Astrocyte of the hippocampus (primary cell): ENCODE measurements at places on chromosomes 3 and 15.
A peak's percentile ranks its signal among the peaks of the same experiment; 100 is the strongest.

DNA sequence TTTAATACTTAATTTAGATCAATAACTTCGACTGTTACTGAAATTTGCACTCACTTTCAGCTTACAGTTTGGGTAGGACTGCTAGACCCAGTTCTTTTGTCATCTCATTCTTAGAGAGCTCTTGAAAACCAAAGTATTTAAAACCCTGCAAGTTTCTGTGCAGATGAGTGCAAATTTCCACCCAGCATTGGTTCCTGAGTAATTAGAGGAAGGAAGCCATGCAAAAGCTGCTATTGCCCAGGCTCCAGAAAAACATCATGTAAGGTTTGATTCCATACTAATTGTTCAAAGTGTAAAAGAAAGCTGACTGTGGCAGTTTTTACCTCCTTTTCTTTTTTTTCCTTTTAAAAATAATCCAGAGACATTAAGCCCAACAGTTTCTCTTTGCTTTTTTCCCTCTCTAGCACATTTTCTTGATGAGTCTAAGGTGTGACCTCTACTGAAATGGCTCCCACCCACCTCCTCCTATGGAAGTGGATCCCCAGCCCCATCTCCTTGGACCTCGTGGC lies 30.3 kb downstream of the ABHD2 start:
- DNase-seq: no peak

- no peak for DNase-seq
Observed at GRCh38 chr15:47990821-47991220, 130.0 kb upstream of the SLC24A5 start.

DNA sequence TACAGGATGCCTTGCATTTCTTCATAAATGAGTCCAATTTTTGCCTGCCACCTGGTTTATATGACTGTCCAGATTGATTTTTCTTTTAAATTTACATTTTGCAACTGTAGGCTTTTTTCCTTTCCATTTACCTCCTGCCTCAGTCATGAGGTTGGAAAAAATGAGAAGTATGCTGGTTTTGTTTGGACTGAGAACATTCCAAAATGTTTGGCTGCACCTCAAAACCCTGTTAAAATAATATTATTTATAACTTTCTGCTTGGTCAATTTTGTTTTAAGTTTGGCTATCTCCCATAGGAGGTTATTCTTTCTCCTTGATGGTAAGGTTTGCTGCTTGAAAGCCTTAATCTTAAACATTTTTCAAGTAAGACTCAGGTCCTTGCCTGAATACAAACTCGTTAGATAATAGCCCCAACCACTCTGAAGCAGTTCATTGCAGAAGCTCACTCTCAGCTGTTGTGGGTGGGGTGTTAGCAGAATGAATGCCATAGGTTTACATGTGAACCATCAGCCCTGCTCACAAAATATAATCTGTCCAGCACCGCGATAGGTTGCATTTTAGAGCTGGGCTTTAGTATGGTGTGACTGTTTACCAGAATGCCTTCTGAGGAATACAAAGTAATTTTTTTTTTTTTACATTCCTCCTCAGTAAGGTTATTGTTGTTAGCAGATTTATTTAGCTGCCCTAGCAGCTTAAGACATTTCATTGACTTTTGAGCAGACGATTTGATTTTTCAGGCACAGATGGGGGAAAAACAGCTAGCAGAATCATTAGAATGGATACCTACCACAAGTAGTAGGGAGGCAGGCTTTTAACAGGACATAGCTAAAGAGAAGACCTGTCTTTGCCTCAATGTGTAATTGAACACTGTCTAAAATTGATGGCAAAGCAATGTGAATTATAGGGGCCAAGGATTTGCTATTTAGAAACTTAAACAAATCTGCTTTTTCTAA lies 630.8 kb upstream of the KCNMB2 start:
- peak; percentile 90 for DNase-seq

DNA sequence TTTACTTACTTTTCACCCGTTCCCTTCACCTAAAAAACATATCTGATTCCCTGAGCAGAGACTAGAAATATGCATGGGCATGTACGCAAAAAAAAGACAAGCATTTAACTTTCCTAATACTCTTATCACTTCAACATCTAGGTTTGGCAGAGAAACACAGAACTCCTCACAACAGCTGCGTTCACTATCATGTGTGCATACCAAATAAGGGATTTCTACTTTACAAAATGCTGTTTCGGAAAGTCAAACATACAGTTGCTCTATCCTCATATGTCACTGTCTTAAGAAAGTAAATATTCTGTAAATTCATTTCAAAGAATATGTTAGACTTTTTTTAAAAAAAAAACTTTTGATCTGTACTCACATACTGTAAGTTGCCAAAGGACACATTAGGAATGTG lies 65.1 kb upstream of the CBLB start:
- DNase-seq: no peak

DNA sequence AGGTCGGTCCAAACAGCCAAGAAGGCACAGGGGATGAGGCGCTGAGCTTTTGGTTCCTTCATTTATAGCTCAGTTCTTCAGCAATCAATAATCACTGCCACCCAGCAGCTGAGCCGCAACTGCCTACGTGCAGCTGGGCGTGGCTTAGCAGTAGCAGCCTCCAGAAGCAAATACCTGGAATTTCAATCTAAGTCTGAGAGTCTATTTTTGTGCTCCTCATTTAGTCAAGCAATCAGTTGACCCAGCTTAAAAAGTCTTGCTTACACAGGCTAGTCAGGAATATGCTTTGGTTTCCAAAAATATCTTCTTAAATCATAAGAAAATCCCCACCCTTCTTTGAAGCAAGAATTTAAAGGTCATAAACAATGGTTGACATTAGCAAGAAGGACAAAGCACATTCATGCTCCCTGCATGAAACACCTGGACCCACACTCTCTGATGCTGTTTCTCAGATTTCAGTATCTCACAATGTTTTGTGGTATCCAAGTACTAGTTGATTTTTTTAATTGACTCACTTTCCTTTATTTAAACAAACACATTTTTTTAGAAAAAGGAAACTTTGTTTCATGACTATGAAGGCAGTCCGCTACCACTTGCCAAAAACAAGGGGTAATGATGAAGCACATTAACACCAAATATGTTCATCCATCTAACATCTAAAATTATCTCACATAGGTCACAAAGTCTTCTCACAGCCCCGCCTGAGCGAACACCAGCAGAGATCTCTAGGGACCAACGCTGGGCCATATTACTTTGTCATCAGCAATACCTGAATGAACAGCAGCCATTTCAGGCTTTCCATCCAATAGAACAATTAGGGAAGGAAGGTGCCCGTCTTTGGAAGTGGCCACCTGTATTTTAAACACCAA lies 106.1 kb downstream of the OXNAD1 start:
- peak; percentile 12 for DNase-seq

DNA sequence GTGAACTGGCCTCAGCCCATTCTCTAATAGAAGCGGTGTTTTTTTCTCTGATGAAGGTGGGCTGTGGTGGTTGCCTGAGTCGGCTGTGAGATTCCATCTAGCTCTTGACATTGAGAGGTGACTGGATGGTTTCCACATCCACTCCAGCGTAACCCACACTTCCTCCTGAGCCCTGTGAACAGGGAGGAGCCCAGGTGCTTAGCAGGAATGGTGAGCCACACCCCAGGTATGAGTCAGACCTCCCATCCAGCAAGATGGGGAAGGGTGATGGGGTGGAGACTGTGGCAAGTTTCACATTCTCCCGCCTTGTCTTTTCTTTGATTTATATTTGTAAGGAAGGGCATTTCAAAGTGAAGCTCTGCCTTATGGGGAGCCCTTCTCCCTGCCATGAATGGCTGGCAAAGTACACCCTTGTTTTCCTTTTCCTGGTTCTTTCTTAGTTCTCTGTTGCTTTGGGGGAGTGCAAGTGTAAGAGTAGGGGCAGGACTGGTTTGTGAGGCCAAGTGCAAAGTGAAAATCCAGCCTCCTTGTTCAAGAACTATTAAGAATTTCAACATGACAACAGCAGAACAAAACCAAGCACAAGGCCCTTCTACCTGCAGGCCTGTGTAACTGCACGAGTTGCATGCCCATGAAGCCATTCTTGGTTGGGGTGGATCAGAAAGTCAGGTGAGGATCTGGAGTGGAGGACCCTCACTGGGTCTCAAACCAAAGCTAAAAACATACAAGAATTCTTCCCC lies 4.6 kb upstream of the TPRG1 start:
- no peak for DNase-seq

GRCh38 chr3:82596805-82597204 lies 835.4 kb upstream of the GBE1 start:
- DNase-seq: peak; percentile 5

DNA sequence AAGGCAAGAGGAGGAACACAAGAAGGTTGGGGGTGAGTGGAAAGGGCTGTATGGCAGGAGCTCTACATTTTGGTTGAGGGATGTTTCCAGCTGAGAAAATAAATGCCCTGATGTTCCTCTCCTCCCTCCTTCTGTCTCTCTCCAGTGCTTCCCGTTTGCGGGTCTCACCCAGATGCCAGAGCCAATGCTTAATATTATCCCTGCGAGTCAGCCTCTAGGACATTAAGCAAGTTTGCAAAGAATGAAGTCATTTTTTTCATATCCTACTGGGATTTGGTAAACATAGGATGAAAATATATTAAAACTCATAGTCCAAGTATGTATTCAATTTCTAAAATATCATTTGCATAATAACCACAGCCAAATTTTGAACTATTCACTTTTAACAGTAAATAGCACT lies 295.9 kb downstream of the CADM2 start:
- DNase-seq: no peak

DNA sequence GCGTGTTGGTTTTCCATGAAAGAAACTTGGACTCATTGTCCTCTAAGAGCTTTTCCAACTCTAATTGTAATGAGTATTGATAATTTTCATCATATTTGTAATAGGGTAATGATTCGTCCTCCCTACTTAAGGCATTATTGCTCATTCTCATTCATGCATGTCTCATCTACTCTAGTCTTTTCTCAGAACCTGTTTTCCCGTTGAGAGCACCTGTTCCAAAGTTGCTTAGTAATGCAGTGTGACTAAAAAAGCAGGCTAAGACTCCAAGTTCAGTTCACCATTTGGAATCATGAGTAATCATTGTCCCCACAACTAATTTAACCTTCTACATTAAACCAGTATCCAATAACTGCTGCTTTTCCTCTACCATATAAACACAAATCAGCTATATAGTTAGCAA lies 84.0 kb downstream of the FILIP1L start:
- DNase-seq: no peak

- DNase-seq: no peak
Observed at GRCh38 chr15:40999190-40999589, 45.9 kb downstream of the CHAC1 start.

GRCh38 chr3:171315101-171315500 lies 145.1 kb downstream of the TNIK start:
- DNase-seq: no peak

DNA sequence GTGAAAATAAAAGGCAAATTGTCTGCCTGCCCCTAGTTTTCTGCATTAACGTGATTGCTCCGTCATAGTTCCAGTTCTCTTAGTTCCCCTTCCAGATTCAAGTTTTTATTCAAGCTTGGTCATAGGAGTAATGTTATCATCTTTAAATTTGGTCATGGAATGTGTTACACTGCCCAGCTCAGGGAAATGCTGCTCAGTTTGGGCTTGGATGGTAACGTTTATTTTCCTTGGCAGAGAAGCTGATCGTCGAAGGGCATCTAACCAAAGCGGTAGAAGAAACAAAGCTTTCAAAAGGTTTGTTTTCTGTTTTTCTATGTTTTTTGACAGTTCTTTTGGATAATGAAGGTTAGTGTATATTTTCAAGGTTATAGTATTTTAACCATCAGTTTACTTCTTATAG lies 118.4 kb upstream of the FLNB start:
- peak; percentile 75 for DNase-seq

DNA sequence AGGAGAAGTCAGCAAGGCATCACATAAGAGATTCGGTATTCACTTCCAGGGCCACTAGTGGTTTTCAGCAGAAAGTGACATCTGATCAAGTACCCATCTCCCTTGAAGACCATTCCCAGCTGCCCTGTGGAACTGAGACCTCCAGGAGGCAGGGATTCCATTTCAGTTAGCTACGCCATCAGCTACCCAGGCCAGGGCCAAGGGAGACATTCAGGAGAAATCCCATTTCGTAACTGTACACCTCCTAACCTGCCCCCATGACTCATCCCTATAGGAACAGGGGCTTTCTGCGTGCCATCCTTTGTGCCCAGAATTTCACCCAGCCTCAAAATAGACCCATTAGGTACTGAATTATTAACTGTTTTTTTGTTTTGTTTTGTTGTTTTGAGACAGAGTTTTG lies 24.7 kb downstream of the SPATA12 start:
- DNase-seq: no peak

DNA sequence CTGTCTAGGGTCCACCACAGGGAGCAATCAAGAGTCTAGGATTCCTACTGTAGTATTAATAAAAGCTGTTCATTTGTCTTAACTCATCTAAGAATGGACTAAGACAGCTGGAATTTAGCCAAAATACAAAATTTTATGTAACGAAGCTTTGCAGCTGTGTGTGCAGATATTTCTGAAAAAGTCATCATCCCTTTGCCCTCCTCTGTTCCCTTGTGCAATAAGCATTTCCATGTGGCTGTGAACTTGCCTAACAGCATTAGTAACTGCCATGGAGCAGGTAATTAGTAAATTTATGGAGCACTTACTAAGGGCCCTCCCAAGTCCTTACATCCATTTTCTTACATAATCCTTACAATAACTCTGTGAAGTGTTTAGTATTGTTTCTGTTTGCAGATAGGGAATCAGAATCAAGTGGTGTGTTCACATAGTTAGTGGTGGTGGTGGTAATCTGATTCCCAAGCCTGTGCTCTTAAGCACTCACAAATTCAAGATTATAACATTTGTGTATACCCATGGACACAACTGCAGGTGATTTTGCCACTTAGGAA lies 114.5 kb downstream of the RARB start:
- DNase-seq: no peak

DNA sequence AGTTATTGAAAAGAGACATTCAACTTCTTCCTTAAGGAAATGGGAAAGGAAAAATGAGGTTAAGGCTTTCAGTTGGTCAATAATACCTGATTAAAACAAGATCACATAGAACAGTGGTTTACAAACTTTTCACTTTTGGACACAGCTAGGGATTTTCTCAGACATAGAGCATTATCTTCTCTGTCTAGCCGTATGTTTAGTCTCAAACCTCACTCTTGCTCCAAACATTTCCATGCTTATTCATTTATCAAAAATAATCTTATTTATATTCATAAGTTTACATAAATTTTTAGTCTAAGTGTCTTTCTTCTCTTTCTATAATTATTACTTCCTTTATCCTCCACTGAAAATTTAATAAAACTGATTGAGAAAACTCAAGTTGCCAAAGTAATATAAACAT lies 114.2 kb upstream of the AZI2 start:
- no peak for DNase-seq
